ENCODE measurements at places on chromosomes 12 and 14.
A peak's percentile ranks its signal among the peaks of the same experiment; 100 is the strongest.

- no peak overlapping the region for H3K4me3 ChIP-seq
- H3K36me3 ChIP-seq, result no peaks in the 10 kb centered on the region
- DNase-seq, result no peak
- no peaks in the 10 kb centered on the region for H3K4me1 ChIP-seq
These were observed 99.2 kb downstream of the BEGAIN start for GRCh38 chr14:100488057-100488456.

DNA sequence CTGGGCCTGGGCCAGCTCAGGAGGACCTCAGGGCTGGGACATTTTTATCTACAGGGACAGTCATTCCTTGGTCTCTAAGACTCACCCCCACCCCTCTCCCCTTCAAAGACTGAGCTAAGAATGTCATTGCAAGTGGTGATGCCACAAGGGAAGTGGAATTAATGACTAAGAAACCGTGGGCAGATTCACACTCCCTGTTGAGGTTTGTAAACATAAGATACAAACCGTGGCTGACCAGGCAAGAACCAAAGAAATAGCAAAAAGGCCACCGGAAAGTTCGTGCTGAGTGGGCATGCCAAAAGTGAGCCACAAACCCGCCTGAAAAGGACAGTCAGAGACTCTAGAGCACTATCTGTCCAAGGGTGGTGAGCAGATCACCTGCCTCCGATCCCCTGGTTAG is 25.7 kb downstream of the NUAK1 start:
- peak overlapping the region; percentile 91 for H3K27ac ChIP-seq
- no peaks in the 10 kb centered on the region for H3K36me3 ChIP-seq
- DNase-seq, result no peak
- no peaks in the 10 kb centered on the region for H3K27me3 ChIP-seq
- H3K4me3 ChIP-seq, result no peak overlapping the region

DNA sequence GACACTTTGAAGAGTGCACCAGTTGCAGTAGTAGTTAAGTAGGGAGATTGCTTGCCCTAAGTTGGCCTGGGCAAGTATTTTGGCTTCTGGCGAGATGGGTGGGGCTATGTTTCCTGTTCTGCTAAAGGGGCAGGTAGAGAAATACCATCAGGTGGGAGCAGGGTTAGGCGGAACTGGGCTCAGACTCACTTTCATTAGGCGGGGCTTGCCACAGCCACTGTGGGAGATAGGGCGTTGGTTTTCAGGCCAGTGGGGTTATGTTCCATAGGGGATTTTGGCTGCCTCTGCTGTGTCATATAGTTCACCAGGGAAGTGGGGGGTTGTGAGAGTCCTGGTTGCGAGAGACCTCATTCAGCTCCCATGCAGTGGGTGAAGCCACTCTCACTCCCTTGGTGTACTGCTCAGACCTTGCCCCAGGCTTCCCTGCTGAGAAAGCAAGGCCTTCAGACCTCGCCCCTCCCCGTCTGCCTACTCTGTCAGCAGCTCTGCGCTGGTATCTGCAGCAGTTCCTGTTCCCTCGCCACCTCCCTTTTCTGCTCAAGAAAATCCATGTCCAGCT is 43.3 kb downstream of the AEBP2 start:
- H3K27me3 ChIP-seq, result no peaks in the 10 kb centered on the region
- H3K36me3 ChIP-seq, result peaks cover 20% of the 10 kb centered on the region
- H3K27ac ChIP-seq, result peak overlapping the region; percentile 30
- H3K4me3 ChIP-seq, result no peak overlapping the region
- DNase-seq, result no peak

- no peaks in the 10 kb centered on the region for H3K4me1 ChIP-seq
- no peaks in the 10 kb centered on the region for H3K36me3 ChIP-seq
- H3K27me3 ChIP-seq, result no peaks in the 10 kb centered on the region
- no peak for DNase-seq
These were observed 15.0 kb upstream of the MDM2 start for GRCh38 chr12:68792952-68793351.

DNA sequence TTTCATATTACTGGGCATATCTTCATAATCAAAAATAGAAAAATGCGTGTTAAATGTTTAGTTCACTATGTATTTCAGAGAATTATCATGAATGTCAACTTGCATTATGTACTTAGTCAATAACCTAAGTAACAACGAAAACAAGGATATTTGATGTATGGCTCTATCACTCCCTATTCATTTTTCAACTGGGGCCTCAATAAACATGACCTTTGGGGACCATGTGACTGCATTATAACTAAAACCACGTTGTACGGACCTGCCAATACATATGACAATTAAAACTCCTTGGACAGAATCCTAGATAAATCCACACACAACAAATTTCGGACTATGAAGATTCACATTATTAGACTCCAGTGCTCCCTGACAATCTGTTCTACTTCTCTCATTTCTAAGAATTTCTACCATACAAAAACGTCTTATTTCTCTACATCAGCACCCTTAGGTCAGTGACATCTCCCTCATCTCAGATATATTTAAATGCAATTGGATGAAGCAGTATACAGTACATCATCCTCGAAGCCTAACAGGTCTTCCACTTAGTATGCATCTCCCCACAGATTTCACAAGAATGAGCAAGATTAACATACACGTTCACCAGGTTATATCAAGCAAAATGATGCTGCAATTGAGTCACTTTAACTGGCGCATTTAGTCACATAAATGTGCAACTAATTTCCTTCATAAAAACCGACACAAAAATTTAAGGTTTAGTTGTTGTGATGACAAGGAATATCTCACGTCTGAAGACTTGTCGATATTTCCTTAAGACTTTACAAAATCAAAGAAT is 1.5 kb downstream of the UBE2N start:
- no peak overlapping the region for H3K27ac ChIP-seq
- no peak for DNase-seq
- H3K4me1 ChIP-seq, result peaks cover 2% of the 10 kb centered on the region
- no peaks in the 10 kb centered on the region for H3K27me3 ChIP-seq

DNA sequence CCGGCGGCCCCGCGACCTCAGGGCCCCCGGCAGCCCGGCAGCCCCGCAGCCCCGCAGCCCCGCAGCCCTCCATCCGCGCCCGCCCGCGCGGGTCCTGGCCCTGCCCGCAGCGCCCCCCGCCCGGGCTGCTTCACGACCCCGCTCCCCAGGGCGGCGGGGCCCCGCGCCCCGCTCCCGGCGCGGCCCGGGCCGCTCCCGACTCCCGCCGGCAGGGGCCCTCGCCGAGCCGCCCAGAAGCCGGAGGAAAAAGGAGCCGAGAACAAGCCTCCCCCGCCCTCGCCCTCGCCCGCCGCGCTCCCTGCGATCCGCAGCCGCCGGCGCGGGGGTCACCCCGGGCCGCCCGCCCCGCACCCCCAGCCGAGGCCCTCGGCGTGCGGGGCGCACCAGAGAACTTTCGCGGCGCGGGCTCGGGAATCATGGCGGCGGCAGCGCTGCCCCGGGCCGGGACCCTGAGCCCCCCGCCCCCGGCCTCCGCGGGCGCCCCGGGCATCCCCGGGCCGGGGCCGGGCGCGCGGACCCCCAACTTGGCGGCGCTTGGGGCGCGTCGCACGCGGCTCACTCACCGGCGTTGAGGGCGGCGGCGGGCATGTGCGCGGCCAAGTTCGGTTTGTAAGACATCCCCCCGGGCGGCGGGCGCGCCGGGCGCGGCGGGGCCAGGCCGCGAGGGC is 521 bp downstream of the CDK2AP1 start:
- no peak for DNase-seq
- peak overlapping the region; percentile 79 for H3K4me3 ChIP-seq
- no peaks in the 10 kb centered on the region for H3K27me3 ChIP-seq
- H3K27ac ChIP-seq, result peak overlapping the region; percentile 80

DNA sequence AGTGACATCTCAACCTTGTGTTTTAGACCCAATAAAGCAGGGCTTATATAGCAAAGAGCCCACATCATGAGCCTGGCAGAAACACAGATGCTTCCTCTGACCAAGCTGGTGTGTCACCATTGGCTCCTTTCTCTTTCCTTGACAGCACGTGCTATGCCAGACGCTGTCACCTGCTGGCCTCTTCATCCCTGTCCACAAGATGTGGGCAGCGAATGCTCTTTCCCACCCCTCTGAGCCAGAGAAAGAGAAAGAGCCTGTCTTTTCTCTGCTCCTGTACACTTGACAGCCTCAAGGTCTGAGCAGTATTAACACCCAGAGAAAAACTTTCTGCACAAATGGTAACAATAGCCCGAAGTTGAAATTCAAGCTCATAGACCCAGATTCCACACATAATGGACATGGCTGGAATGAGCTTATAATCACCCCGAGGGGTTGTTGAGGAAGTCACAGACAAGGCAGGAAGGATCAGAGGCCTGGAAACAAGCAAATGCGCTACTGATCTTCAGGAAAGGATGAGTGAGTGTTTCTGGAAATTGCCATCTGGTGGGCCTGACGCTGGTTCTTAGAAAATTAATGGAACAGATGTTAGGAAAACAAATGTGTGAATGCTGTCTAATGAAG is 8.9 kb downstream of the TGFB3 start:
- H3K36me3 ChIP-seq, result no peaks in the 10 kb centered on the region
- peaks cover 20% of the 10 kb centered on the region for H3K4me1 ChIP-seq
- no peaks in the 10 kb centered on the region for H3K27me3 ChIP-seq
- H3K27ac ChIP-seq, result no peak overlapping the region

DNA sequence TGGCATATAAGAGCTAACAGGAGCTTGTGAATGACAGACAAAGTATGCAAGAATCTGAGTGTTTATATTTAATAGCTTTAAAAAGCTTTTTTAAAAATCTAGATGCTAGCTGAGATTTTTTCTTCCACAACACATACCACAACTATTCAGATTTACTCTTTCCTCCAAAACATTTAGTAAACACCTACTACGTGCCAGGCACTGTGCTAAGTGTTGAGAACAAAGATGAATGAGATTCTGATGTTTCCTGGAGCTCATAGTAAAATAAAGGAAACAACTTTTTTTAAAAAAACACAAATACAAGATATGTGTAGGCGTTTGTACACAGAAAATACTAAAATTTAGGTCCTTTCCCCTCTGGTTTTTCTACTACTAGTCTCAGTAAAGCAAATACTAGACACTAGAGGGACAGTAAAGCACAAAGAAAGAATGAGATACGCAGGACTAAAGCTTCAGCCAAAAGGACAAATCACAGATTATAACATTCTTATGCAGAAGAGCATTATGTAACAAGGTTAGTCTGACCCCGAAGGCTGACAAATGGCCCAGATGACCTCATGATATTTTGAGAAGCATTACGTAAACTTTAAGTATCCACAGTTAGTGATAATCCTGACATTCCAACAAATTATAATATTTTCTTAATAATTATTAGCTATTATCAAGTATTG is 78.6 kb upstream of the PAWR start:
- no peak overlapping the region for H3K4me3 ChIP-seq
- no peak overlapping the region for H3K27ac ChIP-seq
- no peaks in the 10 kb centered on the region for H3K36me3 ChIP-seq
- no peaks in the 10 kb centered on the region for H3K4me1 ChIP-seq

DNA sequence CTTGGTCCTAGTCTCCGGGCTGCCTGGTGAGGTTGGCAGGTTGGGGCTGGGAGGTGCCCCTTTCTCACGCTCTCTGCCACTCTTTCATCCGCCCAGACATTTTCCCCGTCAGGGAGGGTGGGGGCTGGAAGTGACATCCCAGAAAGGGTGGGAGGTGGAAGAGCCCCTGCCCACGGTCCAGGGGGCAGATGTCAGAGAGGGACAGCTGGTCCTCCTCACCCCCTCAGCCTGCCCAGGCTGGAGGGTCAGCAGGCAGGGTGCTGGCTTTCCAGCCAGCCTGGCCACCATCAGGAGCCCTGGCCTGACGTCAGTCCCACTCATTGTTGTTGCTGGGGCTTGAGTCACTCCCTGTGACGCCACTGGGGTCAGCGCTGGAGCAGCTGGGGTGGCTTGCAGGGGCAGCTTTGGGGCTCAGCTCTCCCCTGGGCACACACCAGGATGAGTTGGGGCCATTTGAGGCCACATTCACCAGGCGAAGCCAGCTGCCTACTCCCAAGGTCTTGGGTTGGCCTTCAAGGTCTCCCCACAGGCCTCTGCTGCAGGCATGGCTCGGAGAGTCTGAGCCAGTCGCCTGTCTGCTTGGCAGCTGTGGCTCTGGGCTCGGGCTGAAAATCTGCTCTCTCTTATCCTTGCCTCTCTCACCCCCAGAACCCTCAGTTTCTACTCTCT is 5.7 kb upstream of the ATG101 start:
- H3K36me3 ChIP-seq, result no peaks in the 10 kb centered on the region
- no peaks in the 10 kb centered on the region for H3K4me1 ChIP-seq
- H3K27me3 ChIP-seq, result no peaks in the 10 kb centered on the region

DNA sequence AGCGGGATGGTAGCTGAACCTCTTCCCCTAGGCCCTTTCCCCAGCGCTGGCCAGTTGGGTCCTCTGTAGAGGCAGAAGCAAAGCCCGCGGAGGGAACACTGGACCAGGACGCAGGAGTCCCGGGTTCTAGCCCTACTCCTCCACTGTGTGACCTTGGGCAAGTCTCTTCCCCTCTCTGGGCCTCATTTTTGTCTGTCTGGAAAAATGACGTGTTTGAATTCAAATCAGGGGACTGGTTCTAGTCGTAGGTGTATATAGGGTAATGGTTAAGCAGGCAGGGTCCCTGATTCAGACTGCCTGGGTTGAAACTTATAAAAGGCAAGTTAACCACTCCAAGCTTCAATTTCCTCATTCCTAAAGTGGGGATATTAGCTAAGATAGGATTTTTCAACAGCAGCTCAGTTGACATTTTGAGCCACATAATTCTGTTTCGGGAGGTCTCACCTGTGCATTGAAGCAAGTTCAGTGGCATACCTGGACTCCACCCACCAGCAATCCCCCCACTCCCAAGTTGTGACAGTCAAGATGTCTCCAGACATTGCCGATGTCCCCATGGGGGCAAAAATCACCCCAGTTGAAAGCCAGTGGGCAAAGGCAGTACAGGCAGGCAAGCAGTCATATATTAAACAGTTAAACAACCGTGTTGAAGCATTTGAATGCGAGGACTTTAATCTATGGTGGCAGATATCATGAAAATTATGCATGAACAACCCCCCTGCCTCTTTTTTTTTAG is 899 bp downstream of the TPCN1 start:
- peaks cover 36% of the 10 kb centered on the region for H3K4me1 ChIP-seq
- H3K27ac ChIP-seq, result peak overlapping the region; percentile 82
- H3K4me3 ChIP-seq, result peak overlapping the region; percentile 84
- no peaks in the 10 kb centered on the region for H3K27me3 ChIP-seq
- DNase-seq, result no peak

GRCh38 chr14:23530375-23531055 is 21.1 kb downstream of the ZFHX2 start:
- no peaks in the 10 kb centered on the region for H3K4me1 ChIP-seq
- no peaks in the 10 kb centered on the region for H3K36me3 ChIP-seq
- no peak overlapping the region for H3K4me3 ChIP-seq

GRCh38 chr14:32197919-32198318 is 3.9 kb upstream of the RNU6-7 start:
- no peak overlapping the region for H3K4me3 ChIP-seq
- no peaks in the 10 kb centered on the region for H3K36me3 ChIP-seq
- no peaks in the 10 kb centered on the region for H3K4me1 ChIP-seq
- no peak for DNase-seq
- H3K27me3 ChIP-seq, result no peaks in the 10 kb centered on the region

DNA sequence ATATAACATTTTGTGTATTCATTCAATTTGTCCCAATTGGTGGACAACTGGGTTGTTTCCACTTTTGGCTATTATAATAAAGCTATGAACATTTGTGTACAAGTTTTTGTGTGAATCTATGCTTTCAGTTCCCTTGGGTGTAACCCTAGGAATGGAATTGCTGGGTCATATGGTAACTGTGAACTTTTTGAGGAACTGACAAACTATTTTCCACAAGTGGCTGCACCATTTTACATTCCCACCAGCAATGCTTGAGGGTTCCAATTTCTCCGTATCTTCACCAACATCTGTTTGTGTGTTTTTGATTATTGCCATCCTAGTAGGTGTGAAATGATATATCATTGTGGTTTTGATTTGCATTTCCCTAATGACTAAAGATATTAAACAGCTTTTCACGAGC is 13.0 kb downstream of the LPCAT3 start:
- H3K27ac ChIP-seq, result no peak overlapping the region
- no peaks in the 10 kb centered on the region for H3K4me1 ChIP-seq
- H3K4me3 ChIP-seq, result no peak overlapping the region
- DNase-seq, result no peak
- no peaks in the 10 kb centered on the region for H3K27me3 ChIP-seq

All from ascending aorta (tissue), 2 donors.